ENCODE measurements at places on chromosomes 7 and 10.

DNA sequence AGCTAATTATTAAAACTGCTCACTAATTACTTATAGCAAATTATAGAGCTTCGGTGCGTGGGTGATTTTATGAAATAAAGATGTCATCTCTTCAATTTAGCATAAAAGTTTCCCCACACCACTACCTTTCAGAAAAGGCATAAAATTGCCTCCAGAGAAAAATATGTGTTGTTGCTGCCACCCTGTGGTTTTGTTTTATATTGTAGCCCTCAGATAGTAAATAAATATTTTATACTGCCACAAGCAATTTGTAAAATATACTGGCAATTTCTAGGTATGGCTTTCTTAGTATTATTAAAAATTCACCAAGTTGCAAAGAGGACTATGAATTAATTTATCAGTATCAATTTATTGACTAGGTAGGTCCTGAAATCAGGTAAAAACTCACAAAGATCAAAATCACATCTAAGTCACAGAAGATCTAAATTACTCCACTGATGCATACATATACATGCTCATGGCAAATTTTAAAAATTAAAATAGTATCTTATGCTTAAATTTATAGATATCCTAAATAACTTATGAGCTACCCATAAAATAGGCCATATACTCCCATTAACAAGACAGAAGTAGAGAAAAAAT, 26.5 kb downstream of the ASNS start:
- no peak for DNase-seq

- no peak for DNase-seq
Measured at GRCh38 chr10:78331391-78331922, 297.8 kb downstream of the RPS24 start.

- no peak for DNase-seq
Measured at GRCh38 chr7:128011131-128011661, 20.0 kb downstream of the LRRC4 start.

- DNase-seq = no peak
Measured at GRCh38 chr10:86798611-86799010, 42.2 kb downstream of the BMPR1A start.

GRCh38 chr7:140841166-140841715, 83.5 kb downstream of the BRAF start:
- DNase-seq = no peak

DNA sequence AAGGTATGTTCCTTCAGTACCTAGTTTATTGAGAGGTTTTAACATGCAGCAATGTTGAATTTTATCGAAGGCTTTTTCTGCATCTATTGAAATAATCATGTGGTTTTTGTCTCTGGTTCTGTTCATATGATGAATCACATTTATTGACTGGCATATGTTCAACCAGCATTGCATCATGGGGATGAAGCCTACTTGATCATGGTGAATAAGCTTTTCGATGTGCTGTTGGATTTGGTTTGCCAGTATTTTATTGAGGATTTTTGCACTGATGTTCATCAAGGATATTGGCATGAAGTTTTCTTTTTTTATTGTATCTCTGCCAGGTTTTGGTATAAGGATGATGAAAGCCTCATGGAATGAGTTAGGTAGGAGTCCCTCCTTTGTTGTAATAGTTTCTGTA, 204.0 kb upstream of the GNAI1 start:
- no peak for DNase-seq

GRCh38 chr10:86958116-86958900, at the start of gene SNCG:
Gene SNCG (plus strand): TSS chr10:86958599. CDS start chr10:86958698, 99 bp downstream.
- no peak for DNase-seq

- DNase-seq = no peak
Measured at GRCh38 chr10:12061124-12061523, 7.6 kb upstream of the DHTKD1 start.

- no peak for DNase-seq
Measured at GRCh38 chr7:107021600-107021999, 22.9 kb upstream of the PRKAR2B start.

- no peak for DNase-seq
Measured at GRCh38 chr10:125001313-125002046, 59.6 kb downstream of the ZRANB1 start.

DNA sequence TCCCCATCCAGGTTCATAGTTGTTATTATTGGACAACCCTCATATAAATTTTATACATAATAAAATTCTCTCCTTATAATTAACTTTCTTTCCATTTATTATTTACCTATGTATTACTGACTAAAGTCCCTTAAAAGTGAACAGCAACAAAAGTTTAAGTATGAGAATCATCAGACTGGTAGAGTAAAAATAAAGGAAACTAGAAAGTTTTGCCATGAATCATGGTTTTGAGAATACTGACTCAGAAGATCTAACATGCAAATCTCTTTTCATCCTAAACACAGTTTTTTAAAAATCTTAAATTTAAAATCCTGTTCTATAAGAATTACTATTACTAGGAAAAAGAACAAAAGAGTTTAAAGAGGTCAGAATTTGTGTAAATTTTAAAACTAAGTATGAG, 32.1 kb downstream of the HERC4 start:
- no peak for DNase-seq

DNA sequence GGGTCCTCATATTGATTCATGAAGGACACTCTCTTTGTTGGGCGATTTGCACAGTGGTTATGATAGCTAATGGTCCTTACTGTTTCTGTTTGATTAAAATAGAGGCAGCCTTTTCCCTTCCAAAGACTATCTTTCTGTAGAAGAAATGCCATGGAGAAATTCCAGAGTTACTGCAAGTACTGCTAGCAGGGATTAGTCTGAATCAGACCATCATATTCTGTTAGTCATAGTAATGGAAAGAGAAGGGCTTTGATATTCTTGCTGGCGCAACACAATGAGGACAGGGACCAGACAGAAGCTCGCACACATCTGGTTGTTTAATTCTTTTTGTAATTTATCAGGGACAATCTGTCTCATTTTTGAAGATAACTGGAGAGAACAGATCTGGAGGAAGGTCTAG, 304.5 kb upstream of the FZD8 start:
- DNase-seq = no peak

DNA sequence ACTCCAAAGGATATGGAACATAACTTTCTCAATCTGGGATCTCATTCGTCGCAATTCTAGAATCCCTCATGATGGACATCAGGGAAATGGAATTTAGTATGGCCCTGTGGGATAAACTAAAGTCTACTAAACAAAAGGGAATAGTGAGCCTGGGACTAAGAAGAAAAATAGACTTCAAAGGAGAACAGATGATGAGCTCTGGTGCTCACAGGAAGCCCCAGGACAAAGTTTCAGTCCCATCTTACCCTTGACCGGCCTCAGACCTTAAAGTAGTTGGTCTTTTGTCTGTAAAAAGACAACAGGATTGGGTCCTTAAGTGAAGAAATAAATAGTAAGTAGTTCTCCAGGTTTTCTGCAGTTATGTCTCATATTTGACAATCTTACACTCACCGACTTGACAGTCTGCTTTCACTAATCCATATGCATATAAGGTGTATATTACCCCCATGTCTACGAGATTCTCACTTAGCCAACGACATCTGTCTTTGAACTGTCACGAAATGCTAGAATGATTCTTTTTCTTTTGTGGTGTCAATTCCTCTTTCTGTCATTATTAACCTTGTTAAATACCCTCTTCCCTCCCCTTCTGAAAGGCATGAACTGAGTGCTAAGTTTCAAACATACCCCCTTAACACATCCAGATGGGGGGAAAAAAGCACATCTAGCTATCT, 10.9 kb upstream of the IKZF1 start:
- DNase-seq = no peak

DNA sequence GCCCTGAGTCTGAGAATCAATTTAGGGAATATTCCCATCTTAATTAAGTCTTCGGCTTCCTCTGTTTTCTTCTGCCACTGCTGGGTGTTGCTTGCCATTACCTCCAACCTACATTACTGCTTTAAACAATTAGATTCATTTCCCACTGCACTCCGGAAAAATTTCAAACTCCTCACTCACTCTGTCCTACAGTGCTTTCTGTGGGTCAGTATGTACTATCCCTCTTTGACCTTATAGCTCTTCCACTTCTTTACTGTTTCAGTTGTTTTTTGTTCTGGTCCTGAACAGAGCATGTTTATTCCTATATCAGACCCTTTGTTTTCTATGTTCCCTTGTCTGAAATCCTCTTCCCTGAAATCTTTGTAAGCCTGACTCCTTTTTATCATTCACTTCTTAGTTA, 160.6 kb downstream of the MAGI2 start:
- DNase-seq = no peak

DNA sequence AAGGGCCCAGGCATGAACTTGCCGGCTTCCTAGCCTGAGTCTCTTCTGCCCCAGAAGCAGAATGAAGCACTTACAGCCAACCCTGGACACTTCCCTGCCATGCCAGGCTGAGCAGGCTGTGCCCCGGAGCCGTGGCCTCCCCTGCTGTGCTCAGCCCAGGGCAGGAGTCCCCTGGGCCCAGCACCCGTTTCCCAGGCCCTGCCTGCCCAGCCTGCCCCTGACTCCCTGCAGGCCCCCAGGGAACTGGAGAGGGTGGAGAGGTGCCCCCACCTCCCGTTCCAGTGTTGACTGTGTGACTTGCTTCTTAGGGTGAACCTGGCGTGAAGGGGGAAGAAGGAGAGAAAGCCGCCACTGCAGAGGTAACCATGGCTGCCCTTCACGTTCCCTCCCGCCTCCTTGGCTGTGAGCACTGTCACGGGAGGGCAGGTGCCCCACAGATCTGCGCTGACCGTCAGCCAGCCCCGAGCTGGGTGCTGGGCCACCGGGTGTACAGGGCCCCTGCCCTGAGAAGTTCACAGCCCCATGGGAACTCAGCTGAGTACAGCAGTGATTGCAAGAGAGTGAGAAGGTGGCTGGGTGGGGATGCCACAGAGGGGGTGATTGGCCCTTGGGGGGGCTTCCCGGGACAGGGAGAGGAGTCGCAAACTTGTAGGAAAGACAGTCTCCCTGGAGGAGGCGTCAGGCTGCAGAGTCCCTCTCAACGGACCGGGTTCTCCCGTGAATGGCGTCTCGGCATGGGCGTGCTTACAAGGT, 75.9 kb downstream of the MYL10 start:
- DNase-seq = no peak

GRCh38 chr10:87846023-87846422, 17.3 kb downstream of the KLLN start:
- no peak for DNase-seq

DNA sequence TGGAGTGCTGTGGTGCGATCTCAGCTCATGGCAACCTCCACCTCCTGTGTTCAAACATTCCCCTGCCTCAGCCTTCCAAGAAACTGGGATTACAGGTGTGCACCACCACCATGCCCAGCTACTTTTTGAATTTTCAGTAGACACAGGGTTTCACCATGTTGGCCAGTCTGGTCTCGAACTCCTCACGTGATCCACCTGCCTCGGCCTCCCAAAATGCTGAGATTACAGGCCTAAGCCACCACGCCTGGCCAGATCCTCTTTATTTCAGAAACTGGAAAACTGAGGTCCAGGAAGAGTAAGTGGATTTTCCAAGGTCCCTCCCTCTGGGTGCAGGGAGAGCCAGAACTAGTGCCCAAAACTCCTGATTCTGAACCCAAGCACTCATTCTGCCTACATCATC, 413.1 kb upstream of the AUTS2 start:
- DNase-seq = no peak

- no peak for DNase-seq
Measured at GRCh38 chr7:26553128-26553527, 261.5 kb downstream of the SNX10 start.

- no peak for DNase-seq
Measured at GRCh38 chr7:102891693-102892261, 21.0 kb upstream of the LRRC17 start.

- DNase-seq = no peak
Measured at GRCh38 chr7:151411551-151411950, 1.7 kb upstream of the WDR86 start.

All from NCI-H1048 (cell line).